Activated T-helper 1 cell treated with anti-CD3 and anti-CD28 coated beads, Interleukin-2, amount 50 U/mL, for 16 hours (primary cell): ENCODE measurements at places on chromosomes 5 and 9.

- no peak for DNase-seq
Observed at GRCh38 chr9:132141948-132142594, 19.8 kb upstream of the NTNG2 start.

DNA sequence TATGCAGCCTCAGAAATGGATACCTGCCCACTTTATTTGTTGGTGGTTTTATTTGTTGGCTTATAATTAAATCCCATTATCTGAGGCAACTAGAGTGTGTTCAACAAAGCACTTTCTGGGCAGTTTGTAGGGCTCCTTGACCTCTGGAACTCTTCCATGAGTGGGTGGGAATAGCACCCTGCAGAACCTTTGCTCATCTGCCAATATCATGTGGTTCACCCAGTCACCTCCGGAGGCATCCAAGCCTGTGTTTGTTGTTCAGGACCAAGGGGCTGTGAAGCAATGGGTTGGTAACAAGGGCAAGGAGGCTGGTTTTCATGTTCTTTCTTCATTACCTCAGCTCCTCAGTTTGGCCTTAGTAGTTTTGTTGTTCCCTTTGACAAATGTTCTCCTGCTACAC, 314.0 kb downstream of the NDUFS4 start:
- no peak for DNase-seq

- DNase-seq: no peak
Observed at GRCh38 chr9:95025213-95026147, 292.0 kb downstream of the FANCC start.

- no peak for DNase-seq
Observed at GRCh38 chr9:70229026-70229425, 29.8 kb upstream of the SMC5 start.

- DNase-seq: no peak
Observed at GRCh38 chr5:61824396-61824795, 481.6 kb upstream of the KIF2A start.

- no peak for DNase-seq
Observed at GRCh38 chr9:121216271-121216805, 14.7 kb upstream of the RAB14 start.

- no peak for DNase-seq
Observed at GRCh38 chr9:115632391-115632790, 514.4 kb upstream of the TNC start.

DNA sequence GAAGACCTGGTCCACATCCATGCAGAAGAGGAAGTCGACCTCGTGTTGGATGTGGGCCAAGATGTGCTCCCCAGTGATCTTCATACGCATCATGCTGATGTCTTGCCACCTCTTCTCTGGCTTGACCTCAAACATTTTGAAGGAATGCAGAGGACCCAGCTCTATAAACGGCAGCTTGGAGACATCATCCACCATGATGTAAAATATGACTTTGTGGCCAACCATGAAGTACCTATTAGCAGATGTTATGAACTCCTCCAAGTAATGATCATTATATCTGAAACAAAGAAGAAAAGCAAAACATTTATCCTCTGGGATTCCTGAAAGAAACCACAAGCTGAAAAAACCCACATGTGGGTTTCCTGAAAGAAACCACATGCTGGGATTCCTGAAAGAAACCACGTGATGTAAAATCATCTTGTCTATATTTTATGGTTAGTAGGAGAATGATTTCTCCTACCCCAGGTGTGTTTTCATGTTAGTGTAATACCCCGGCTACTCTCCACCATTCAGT, 52.3 kb downstream of the GGTA1 start:
- DNase-seq: no peak

DNA sequence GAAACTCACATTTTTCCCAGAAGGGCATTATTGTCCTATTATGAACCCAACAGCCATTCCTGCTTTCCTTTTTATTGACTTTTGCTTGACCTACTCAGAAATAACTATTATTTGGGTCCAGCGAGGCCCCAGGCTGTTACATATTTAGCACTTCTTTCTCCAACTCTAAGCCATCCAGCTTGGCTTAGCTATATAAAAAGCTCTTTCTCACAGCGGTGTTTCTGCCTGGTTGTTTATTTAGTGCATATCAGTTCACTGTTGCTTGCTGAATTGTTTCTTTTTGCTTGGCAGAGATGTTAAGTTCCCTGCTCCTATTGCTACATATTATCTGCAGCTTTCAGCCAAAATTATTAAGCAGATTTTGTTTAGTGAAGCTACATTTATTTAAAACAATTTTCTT, 1156.8 kb upstream of the SEMA6A start:
- DNase-seq: no peak

- DNase-seq: no peak
Observed at GRCh38 chr5:36528588-36528987, 77.8 kb upstream of the SLC1A3 start.

DNA sequence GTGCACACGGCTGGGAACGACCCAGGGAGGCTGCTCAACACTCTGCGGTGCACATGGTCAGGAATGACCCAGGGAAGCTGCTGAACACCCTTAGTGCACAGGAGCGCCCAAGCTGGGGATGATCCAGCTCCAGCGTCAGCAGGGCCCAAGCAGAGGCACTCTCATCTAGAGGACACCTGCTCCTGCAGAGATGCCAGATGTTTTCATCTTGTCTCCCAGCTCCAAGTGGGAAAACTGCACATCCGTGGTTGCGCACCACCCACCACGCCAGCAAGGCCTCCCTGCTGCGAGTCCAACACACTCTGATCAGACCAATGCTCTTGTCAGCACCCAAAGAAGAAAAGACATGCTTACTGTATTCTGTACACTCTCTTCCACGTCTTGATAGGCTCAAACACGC, 34.1 kb downstream of the UBE2QL1 start:
- DNase-seq: no peak

- DNase-seq: no peak
Observed at GRCh38 chr9:127172066-127172707, 49.8 kb upstream of the ANGPTL2 start.

GRCh38 chr5:132839426-132840301, 9.2 kb upstream of the SHROOM1 start:
- DNase-seq: no peak

- DNase-seq: no peak
Observed at GRCh38 chr5:132777209-132778069, at the start of gene SEPTIN8. Gene SEPTIN8, minus strand, starts transcription at chr5:132777239. Its CDS starts 102 bp downstream, at chr5:132777137.

DNA sequence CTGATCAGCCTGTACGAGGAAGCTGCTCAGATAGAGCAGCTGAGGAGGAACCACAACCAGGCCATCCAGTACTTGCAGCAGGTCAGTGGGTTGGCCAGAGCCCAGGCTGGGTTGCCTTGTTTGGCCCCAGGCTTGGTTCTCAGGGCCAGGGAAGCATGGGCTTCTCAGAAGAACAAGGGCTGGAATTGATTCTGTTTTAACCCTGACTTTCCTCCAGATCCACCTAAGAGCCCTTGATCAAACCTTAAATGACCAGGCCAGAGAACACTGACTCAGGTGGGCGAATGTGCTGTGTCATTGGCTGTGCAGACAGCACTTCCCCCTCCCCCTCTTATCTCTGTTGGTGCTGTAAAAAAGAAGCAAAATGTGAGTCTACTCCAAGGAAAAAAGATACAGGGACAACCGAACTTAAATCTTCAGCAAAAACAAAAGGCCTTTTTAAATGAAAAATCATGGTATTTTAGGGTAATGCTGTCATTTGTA, 28.1 kb downstream of the TTC23L start:
- no peak for DNase-seq

- no peak for DNase-seq
Observed at GRCh38 chr5:179315356-179315890, 29.8 kb downstream of the ADAMTS2 start.

DNA sequence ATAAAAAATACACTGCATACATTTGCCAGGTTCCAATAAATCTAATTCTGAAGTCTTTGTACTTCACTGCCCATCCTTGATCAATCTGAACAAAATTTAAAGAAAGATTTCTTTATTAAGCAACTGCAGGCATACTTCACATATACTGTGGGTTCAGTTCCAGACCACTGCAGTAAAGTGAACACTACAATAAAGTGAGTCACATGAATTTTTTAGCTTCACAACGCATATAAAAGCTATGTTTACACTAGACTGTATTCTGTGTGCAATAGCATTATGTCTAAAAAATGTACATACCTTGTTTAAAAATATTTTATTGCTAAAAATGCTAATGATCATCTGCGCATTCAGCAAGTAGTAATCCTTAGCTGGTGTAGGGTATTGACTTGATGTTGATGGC, 52.1 kb downstream of the SSBP2 start:
- DNase-seq: no peak

GRCh38 chr9:134065612-134066419, 2.0 kb downstream of the BRD3 start:
- no peak for DNase-seq

DNA sequence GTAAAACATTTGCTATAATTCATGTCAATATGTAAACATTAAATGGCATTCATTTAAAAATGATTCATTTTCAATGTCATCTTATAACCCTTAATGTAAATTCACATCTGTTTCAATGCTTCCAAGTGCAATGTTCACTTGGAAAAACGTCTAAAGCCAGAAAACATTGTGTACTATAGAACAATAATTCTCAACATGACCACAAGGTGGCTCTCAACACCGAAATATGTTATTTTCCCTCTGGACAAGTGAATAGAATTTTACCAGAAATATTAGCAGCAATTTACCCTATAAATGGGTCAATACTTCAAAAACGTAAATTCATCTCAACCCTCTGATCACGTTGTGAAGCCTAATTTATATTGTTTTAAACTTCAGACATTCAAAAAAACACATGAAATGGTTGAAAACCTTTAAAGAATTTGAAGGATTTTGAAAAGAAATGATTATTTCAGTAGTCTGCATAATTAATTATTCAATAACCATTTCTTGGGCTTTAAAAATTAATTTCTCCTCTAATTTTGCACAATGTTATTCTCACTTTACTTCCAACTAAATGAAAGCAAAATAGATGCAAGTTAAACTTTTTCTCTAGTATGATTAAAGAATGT, 11.0 kb downstream of the CDH10 start:
- DNase-seq: no peak

GRCh38 chr9:117306032-117306431, 108.8 kb downstream of the ASTN2 start:
- DNase-seq: no peak

GRCh38 chr5:132065351-132065937, 5.0 kb downstream of the IL3 start:
- DNase-seq: no peak

DNA sequence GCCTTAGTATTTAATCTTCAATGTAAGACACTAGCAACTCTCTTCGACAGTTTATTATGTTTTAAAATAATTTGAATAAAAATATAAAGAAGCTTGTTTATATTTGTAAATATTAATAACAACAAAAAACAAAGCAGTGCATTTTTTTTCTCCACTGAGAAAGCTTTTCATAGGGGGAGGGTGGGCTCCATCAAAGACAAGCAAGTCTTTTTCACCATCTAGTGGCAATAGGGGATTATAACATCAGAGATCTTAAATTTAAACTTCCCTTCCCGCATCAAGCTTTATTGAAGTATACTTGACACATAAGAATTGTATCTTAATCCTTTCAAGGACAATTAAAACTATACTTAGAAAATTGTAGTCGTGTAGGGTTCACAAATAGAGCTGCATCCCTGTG, 9.3 kb upstream of the OR13F1 start:
- no peak for DNase-seq

DNA sequence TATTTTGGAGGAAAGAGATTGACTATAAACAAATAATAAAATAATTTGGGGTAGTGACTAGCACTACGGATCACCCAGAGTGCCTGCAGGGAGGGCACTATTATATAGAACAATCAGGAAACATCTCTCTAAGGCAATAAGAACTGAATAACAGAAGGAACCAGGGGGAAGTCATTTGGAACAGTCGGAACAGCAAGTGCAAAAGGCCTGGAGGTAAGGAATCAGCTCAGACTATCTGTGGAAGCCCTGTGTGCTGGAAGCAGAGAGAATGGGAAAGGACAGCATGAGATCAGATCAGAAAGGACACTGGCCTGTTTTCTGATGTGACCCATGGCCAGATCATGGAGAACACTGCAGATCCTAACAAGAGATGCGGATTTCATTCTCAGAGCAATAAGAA, 357.6 kb downstream of the EFNA5 start:
- DNase-seq: no peak

- DNase-seq: no peak
Observed at GRCh38 chr5:88542786-88543185, 274.1 kb upstream of the TMEM161B start.

DNA sequence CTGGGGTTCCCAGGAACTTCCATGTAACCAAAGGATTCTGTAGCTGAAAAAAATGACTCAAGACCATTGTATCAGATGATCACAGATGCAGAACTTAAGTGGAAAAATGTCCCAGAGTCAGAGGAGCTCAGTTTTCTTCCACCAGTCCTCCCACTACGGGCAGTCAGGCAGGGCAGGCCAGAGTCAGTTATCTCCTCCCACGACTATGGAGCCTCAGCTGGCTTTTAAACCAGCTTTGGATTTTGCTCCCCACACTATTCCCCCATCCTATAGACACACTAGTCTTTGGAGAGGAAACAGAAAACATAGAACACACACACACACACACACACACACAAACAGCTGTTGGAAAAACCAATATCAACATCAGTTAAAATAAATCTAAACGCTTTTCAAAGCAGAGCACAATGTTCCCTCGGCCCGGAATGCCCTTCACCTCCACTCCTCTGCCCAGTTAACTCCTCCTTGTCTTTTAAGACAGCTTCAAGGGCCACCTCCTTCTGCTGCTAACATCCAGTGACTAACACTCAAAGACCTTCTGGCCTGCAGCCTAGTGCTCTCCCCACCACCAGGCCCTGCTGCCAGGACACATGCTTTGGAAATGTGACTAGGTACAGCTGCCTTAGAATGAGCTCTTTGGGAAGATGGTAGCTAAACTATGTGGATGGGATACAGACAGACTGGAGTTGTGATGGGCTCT, 56.8 kb downstream of the NIPAL4 start:
- no peak for DNase-seq

GRCh38 chr5:171272996-171273970, 35.8 kb upstream of the TLX3 start:
- DNase-seq: no peak

- no peak for DNase-seq
Observed at GRCh38 chr5:60710362-60710761, 10.4 kb upstream of the DEPDC1B start.

GRCh38 chr5:123708074-123708806, 196.3 kb downstream of the CSNK1G3 start:
- no peak for DNase-seq

DNA sequence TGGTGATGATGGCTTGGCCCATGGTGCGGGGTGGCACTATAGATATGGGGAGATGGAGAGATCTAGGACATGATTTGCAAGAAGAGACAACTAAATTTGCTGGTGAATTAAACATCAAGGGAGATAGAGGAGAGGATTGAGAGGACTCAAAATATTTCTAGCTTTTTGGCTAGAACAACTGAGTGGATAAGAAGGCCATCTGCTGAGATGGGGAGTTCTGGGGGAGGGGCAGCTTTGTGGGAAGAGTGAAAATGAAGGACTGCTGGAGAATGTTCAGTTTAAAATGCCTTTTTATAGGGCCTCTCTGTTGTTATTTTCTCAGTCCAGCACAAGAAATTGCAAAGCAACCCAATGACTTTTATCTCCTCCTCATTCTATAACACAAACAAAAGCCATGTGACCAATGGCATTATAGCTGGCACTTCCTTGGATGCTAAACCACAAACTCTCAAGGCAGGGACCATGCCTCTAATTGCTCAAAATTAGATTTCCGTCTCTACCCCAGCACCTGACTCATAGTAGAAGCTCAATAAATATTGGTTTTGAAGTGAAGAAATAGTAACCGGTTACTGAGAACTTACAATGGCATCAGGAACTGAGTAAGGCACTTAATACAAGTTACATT, 29.8 kb downstream of the JAKMIP2 start:
- DNase-seq: no peak
